ENCODE measurements at places on chromosomes 5 and 9.
A peak's percentile ranks its signal among the peaks of the same experiment; 100 is the strongest.

DNA sequence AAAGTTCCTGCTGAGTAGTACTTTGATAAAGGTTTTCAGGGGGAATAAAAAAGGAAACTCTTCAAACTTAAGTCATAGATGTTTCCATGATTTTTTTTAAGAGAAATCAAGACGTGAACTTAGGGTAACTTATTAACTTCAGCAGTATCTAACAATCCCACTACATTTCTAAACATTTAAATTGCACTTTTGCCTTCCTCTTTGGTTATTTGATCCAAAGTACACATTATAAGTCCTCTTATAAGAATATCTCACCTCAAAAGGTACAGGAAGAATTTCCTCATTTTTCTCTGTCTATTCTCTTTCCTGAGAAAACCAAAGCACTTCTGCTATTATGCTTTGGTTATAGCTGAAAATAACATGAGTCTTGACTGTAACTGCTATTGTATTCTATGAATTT, 7.9 kb downstream of the PTPRD start:
- DNase-seq = no peak

GRCh38 chr9:119114681-119115080, 254.6 kb downstream of the BRINP1 start:
- DNase-seq = no peak

GRCh38 chr9:95102572-95102971, 214.9 kb downstream of the FANCC start:
- DNase-seq = no peak

GRCh38 chr9:70881333-70881732, 240.1 kb downstream of the TRPM3 start:
- no peak for DNase-seq

GRCh38 chr9:16869131-16869881, 1.2 kb downstream of the BNC2 start:
- DNase-seq = no peak

- DNase-seq = peak; percentile 47
Measured at GRCh38 chr9:18473652-18474279, at the start of gene ADAMTSL1. Gene ADAMTSL1 (plus strand): TSS chr9:18474153. CDS start chr9:18474233, 80 bp downstream.

DNA sequence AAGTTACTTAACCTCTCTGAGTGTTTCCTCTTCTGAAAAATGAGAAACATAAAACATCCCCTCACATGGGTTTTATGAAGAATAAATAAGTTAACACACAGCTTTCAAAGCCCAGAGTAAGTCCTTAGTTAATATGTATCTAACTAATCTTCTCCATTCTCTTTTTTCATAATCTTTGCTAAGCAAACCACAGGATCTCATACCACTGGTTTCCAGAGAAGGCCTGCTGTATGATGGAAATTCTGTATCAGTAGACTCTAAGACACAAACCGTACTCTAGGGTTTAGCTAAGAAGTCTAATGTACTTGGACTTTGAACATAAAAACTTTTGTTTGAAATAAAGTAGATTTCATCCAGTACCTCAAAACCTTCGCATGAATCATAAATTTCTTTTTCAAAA, 307.9 kb downstream of the SPOCK1 start:
- no peak for DNase-seq

GRCh38 chr5:178786859-178787499, 56.5 kb upstream of the ZNF354A start:
- DNase-seq = no peak

- no peak for DNase-seq
Measured at GRCh38 chr5:84411832-84412605, 27.3 kb upstream of the EDIL3 start.

GRCh38 chr5:177984584-177985206, 11.3 kb downstream of the PROP1 start:
- no peak for DNase-seq

DNA sequence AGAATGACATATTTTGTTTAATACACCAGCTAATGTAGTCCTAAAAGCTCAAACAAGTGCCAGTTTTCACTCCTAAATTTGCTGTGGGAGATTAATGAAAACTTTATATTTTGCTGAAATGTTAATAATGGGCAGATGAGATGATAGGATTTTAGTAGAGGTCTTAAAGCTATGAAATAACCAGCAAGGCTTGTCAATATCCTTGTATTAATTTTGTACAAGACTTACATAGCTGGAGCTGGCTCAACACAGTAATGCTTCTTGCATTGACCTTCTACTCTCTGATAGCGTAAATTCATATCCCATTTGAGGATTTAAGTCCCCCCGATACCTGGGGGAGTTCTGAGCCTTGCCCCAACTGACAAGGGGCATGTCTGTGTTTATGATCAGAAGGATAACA, 219.2 kb downstream of the MAPKAP1 start:
- no peak for DNase-seq

DNA sequence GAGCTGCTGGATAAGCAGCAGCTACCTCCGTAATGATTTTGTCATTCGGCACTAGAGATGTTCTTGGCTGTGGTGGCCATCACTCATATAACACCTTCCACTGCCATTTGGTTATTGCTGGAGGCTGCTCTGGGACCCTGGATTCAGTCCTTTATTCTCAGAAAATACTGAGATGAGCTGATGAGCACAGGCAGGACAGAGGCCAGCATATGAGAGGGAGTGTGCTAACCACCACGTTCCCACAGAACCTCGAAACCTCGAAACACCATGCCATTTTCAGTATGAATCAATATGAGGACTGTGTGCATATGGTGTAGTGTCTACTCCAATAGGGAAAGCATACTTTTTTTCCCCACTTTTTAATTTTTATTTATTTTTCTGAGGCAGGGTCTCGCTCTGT, 56.6 kb downstream of the ADAM19 start:
- no peak for DNase-seq

- DNase-seq = no peak
Measured at GRCh38 chr5:143674469-143674786, 137.5 kb upstream of the HMHB1 start.

DNA sequence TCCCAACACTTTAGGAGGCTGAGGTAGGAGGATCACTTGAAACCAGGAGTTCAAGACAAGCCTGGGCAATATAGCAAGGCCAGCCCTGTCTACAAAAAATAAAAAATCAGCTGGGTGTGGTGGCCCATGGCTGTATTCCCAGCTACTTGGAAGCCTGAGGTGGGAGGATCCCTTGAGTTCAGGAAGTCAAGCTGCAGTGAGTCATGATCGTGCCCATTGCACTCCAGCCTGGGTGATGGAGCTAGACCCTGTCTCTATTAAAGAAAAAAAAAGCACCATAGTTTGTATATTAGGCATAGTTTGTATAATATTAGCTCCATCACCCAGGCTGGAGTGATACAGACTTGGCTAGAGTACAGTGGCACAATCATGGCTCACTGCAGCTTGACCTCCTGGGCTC, 9.6 kb upstream of the NME5 start:
- no peak for DNase-seq

GRCh38 chr9:128246471-128246870, 29.3 kb downstream of the GOLGA2 start:
- DNase-seq = no peak

DNA sequence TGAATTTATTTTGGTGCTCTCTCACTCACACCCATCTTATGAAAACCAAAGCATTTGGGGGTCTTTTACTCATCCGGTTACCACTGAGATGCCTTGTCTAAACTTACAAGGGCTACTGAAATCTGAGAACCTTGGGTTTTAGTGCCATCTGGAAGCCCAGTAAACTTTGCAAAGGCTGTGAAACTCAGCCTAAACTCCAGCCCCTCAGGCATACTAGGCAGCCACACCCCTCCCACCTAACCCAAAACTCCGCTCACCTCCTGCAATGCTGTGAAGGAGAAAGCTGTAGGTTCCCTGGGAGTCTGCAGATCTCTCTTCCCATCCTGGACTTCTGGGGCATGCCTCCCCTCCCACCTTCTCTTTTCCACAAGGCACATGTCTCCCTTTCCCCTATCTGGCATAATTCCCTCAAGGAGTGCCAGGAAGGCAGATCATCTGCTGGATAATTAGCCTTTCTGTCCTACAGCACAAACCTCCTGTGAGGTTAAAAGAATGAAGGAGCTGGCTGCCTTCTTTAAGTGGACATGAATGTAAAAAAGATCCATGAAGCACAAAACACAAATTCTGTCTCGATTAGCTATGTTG, 71.5 kb upstream of the ANXA1 start:
- DNase-seq = no peak

DNA sequence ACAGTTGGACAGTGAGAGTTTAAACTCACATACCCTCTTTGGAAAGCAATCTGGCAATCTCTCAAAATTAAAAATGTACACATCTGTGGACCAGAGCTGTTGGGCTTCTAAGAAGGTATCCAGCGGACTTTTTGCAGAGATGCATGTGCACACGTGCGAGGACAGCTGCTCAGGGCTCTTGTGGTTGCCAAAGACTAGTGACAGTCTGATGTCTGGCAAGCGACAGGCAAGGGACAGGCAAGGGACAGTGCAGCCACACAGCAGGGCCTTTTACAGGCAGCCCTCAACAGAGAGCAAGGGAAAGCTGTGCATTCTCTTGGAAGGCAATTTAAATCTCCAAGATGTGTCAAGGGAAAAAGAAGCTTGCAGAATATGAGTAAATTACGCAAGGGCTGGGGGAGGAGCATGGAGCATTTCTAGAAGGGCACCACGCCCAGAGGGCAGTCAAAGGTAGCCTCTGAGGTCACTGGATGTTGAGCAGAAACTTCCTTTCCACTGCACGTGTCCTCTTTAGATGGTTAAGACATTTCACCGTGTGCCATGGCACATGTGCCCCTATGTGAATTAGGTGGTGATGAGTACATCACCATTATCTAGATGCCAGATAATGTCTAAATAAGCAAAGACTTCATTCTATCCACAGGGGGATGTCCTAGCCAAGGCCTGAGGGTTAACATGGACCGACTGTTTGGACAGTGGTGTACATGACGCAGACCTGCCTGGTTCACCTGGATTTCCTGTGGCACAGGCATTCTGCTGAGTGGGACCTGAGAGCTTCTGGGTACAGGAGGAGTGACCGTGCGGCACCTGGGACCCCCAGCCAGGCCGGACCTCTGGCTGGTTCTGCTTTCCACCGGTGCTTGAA, 9.1 kb downstream of the GFPT2 start:
- no peak for DNase-seq

GRCh38 chr9:4297786-4298254, 2.0 kb downstream of the GLIS3 start:
- DNase-seq = peak; percentile 74

All from NCI-H2081 (cell line).